CD4-positive, alpha-beta T cell (primary cell): ENCODE measurements at places on chromosomes 4 and X. TPM values are rescaled to one million over a fixed set of nuclear protein-coding genes. Genes with fewer than 3 reads are reported as not detected.

PRRG3 gene
- total RNA-seq = not detected

RTL9 gene
- not detected for total RNA-seq

SPIN2A gene
- total RNA-seq = 1.1 TPM

RELL1 gene
- 48.6 TPM for total RNA-seq

CHRDL1 gene
- total RNA-seq = not detected

DNA sequence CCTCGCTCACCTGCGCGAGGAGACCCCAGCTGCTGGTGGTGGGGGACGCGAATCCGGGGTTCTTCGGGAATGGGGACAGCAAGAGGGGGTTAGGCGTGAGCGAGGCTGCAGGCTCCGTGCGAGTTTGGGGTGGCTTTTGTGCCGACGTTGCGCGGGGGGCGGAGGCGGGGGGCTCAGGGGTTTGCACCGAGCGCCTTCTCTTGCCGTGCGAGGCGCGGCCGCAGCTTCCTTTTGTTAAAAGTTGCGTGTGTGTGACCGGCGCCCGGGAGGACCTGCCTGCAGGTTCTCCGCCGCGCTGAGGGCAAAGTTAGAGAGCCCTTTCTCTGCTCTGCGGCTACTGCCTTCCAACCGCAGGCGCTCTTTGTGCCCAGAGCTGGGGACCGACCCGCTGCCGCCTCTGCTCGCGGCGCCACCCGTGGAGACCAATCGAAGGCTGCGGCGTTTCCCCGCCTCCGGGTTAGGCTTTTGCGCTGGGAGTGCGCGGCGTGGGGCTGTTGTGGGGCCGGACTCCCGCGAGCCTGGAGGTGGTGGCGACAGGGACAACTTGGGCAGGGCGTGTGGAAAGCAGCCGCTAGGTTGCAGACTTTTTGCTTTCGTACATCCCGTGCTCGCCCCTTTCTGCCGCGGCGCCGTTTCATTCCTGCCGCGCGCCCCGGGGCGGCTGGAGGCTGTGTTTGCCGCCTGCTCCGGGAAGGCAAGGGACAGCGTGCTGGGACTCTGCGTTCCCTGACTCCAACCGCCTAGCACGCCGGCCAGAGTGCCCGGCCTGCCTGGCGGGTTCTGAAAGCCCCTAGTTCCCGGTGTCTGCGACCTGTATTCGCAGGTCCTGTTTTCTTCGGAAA lies 716 bp downstream of the KIT start:
- no peak for DNase-seq

DNA sequence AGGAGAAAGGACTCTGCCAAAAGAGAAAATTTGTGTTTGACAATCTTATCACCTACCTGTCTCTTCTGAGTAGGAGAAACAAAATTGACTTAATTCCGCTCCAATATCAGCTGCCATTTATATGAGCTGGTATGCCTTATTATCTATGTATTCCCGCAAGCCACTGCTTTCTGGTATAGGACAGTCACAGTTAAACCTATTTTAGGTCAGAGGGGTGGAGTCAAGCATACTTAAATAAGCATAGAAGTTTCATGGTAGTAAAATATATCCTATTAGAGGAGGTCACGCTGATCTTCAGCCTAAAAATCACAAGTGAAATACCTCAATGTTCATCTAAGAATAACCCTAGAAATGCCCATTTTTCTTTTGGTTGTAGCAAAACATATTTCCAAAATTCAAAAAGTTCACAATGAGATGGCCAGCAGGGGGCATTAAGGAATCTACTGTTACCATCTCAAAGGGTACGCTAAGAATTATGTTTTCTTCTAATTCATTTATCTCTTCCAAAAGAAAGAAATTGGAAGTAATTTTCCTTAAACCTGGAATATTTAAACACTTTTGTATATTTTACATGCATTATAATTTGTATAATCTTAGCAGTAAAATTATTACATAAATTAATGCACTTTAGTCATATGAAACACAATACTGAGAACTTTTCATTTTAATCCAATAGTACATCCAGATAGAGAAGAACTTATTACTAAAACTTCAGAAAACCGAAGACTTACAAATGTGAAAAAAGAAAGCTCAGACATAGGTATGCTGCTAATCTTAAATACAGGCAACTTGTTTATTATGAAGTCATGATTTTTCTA lies 10.5 kb downstream of the PPAT start:
- DNase-seq = peak; percentile 76

GRCh38 chr4:158949099-158949498 lies 153.8 kb upstream of the RAPGEF2 start:
- no peak for DNase-seq

DNA sequence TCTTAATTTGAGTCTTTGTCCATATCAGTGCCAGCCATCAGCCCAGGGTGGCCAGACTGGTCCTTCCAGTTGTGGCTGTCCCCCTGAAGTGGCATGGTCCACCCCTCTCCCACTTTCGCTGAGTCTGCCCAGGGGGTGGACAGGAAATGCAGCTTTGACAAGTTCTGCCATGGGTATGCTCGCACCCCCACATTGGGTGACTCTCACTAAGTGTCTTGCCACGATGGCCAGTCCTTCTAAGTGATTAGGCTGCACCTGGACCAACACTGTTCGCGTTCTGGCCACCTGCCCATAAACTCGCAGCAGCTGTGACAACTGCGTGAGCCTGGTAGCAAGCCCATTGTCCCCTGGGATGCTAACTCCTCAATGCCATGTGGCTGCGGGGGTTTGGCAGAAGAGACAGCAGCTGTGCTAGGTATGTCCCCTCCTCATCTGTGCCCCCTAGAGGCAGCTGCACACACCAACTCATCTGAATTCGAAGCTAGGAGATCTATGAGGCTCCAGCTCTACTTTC lies 10.0 kb upstream of the LNX1 start:
- DNase-seq = no peak

DNA sequence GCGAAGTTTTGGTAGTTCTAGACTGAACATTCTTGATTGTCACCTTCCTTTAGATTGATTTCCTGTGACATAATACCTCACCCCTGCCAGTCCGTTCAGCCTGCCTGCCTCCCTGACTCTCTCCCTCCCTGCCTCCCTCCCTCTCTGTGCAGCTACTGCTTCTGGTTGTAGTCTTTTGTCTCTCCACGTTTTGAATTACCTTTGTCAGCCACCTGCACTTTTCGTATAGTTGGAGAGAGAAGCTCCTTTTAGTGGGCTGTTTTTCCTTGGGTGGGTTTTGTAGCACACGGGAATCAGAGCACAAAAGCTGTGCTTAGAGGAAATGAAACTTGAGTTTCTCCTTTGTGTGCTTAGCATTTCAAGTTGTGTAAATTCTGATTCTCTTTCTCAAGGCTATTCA lies 32.6 kb upstream of the MSMO1 start:
- DNase-seq = peak; percentile 42

GRCh38 chrX:152876931-152877840 lies 20.7 kb upstream of the ZNF185 start:
- DNase-seq = no peak

- DNase-seq = no peak
Observed at GRCh38 chr4:123870216-123870876, 473.8 kb downstream of the SPRY1 start.

- no peak for DNase-seq
Observed at GRCh38 chrX:1902901-1903235, 288.0 kb downstream of the ASMT start.

GRCh38 chr4:176758323-176758722 lies 34.4 kb downstream of the VEGFC start:
- no peak for DNase-seq

- DNase-seq = peak; percentile 44
Observed at GRCh38 chrX:47311932-47312774, 58.2 kb upstream of the ZNF157 start.

- DNase-seq = no peak
Observed at GRCh38 chr4:111391829-111392228, 753.4 kb upstream of the FAM241A start.

- no peak for DNase-seq
Observed at GRCh38 chr4:126890994-126891393, 741.8 kb upstream of the INTU start.

- DNase-seq = no peak
Observed at GRCh38 chr4:122434285-122434684, 22.2 kb downstream of the IL2 start.
